ENCODE measurements at places on chromosomes 3 and 15.

- DNase-seq = no peak
Observed at GRCh38 chr3:132456136-132456535, 38.8 kb downstream of the DNAJC13 start.

DNA sequence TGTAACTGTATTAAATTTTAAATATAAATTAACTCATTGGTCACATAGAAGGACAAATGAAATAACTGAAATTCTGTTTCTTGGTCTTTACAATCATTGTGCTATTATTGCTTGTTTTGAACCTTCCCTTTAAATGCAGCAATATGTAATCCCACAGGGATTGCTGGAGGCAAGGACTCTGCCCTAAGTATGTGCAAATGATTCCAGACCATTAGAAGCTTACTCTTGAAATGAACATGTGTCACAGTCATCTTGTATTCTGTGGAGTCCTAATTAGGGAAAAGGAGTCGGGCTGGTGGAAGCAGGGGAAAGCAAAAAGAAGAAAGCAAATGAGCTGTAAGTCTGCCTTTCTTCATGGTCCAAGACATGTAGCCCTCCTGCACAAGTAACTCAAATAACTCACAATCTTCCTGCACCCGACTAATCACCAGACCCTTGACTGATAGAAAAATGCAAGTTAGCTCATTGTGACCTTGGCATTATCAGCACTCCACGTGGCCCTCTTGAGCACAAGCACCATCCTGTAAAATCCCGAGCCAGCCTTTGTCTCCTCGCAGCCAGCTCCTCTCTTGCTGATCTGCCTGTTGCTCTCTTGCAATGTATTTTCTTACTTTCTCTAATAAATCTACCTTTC, 2.3 kb upstream of the TMPRSS7 start:
- DNase-seq = no peak

DNA sequence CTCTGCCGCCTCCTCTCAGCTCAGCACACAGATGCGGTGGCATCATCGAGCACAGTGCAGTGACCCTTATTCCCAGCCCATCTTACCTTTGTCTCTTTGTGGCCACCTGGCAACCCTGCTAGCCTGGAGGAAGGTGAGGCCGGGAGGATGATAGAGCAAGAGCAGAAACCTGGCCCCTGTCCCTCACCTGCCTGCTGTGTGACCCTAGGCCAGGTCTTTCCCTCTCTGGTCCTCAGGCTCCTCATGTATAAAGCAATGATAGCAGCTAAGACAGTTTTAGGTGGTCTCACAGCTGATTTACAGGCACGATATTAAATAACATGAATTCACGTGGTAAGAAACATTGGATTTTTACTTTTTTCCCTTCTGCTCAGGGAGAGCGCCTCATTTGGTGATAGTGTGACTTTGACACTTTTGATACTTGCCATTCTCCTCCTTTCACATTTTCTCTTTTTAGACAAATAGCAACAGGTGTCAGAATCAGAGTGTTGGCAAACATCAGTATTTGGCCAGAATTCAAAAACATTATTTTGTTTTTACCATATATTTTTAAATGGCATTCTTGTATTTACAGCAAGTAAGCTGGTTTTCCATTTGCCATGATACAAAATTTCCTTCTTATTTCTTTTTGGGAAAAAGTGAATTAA, 29.5 kb upstream of the CTSH start:
- DNase-seq = no peak

DNA sequence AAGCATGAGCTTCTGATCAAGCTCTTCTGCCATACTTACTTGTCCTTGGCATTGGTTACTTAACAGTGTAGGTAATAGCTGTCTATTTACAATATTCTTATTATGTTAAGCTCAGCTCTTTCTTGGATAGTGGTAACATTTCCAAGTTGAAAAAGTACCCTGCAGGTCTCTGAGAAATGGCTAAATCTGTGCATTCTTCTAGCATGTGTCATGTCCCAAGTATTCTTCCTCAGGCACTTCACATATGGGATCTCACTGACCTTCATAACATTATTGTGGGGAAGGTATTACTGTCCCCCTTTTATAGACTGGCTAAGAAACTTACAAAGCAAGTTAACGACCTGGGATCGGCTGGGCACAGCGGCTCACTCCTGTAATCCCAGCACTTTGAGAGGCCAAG, 236.1 kb downstream of the RORA start:
- no peak for DNase-seq

DNA sequence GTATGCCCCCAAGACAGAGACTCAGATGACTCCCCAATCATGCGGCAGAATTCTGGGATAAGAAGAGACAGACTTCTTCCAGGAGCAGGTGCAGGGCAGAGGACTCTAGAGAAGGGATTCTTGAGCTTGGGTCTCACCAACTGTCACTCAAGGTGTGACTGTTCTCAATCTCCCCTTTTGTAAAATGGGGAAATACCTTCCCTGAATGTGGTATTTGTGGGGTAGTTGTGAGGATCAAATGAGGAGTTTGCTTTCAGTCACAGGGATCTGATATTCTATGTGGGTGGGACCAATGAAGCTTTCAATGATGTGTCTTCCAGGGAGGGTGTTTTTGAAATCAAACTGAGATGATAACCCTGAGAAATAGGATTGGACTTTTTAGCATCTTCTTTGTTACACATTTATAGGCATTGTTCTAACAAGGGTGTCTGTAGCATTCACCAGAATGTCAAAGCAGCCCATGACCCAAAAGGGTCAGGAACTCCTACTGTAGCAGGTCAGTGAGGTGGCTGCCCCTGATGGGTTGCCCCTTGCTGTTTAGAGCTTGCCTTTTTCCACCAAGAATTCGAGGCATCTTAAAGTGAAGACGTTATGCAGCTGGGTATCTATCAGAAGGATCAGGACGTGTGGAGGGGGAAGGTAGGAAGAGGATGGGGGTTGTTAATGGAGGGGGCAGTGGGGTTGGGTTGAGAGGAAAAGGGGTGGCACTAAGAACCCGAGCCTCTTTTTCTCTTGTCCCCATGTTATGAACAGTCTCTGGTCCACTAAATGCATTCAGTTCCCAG, 28.8 kb downstream of the UMPS start:
- DNase-seq = no peak

DNA sequence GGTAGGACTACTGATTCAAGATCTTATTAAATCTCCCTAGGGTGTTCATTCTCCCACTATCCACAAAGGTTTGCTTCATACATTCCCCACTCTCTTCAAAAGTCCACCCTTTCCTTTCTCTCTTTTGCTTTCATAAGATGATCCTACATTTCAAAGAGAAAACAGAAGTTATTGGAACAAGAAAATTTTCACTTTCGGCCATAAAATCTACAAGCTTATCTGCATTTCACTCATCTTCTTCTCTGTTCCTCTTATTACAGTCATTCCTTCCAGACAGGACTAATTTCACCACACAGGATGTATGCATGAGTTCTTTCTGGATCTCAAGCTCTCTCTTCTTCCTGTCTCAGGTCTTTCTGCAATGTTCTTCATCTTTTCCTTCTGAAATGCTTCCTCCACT, 238.7 kb downstream of the ISL2 start:
- no peak for DNase-seq

DNA sequence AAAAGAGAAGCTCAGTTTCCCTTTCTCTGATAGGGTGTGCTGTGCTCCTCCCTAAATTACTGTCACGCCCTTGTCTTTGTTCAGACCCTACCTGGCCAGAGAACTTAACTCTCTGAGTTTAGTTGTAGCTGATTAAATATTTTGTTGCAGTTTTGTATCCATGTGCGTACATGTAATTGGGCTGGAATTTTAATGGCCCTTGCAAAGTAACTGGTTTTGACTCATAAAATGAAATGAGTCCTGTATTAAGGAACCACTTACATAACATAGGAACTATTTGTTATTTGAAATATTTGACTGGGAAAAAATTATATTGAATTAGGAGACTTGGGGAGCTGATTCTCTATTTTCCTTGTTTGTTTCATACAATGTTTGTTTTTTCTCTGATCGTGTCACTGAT, 80.2 kb downstream of the LRRK1 start:
- DNase-seq = no peak

DNA sequence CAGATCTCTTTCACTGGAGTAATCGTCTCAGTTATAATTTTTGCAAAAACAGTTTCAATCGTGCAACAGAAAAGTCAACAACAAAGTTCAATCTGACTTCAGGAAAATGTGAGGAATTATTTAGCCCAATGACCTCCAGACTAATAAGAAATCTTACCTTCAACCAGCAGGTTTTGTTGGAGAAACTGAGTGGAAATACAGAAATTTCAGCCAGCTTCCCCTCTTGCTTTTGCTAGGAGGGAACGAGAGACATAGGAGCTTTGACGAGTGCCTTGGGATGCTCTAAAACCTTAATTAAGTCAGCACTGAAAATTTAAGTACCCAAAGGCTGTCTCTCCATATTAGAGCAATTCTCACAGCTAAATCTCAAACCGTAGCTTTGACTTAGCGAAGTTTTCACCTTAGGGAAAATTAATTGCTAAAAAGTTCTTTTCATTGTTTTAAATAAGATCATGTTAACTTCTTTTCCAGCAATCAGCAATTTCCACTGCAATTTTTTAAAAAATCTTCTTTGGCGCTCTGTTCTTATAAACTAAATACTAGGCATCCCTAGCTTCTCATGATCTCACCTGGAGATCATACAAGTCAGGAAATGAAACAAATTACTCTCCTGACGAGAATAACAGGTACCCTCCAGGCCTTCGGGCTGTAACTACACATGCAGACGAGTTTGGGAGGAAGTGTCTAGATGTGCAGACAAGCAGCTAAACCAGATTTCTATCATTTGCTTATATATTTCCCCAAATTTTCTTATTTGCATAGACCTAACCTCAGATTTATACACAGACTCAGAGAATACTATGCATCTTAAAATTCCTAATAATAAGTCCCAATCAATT, 250.2 kb downstream of the FAM43A start:
- DNase-seq = no peak

DNA sequence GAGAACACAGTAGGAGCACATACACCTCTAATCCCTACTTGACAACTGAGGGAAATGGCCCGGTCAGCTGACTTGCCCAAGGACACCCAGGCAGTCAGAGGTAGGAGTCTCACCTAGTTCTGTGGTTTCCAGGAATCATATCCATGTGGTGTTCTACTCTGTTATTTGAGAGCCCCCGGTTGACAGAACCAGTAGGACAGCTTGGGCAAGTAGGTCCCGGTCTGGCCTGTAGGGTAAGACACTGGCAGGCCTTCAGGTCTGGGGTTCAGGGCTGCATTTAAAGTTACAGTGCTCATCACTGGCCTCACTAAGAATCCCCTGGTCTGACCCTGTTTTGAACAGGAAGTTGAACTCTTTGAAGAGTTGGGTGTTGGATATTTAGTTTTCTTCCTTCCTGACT, 476.1 kb downstream of the SHQ1 start:
- no peak for DNase-seq

DNA sequence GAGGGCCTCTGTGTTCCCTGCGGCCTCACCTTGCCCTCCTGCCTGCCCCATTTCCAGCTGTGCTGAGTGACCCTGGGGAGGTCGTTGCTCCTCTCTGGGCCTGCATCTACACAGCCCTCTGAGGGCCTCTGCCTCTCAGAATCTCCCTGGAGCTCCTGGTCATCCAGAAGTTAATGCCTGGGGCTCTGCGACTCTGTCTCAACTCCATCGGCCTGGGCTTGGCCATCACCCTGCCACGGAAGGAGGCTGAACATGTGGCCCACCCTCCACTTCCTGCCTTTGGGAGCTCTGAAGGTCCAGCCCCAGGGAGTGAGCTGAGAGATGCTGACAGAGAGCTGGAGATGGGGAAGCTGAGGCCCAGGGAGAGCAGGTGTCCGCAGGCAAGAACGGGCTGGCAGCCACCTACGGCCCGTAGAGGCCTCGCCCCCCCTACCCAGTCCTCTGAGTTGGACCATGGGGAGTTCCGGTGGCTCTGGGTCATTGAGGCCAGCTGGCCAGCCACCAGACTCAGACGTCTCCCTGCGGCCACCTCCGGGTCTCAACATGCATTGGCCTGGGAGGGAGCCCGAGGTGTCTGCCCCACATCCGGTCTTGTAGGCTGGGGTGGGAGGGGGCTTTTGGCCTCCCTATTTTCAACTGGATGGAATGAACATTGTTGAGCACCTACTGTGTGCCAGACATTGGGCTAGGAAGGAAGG, 34.2 kb downstream of the GRIP2 start:
- no peak for DNase-seq

DNA sequence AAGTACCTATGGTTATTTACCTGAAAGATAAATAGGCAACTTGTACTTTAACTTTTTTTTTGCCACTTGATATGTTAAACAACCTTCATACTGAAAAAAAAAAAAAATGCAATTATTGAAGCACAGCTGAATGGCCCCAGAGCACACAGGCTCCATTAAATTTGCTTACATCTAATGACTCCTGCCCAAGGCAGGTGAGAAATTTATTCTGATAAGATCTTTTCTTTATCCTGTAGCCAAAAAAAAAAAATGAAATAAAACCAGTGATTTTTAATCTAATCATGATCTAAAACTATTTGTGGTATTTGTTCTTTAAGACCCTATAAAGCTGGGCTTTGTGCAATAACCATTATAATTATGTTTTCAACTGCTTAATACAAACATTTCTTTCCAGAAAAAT, 115.7 kb downstream of the DPH6 start:
- DNase-seq = no peak

DNA sequence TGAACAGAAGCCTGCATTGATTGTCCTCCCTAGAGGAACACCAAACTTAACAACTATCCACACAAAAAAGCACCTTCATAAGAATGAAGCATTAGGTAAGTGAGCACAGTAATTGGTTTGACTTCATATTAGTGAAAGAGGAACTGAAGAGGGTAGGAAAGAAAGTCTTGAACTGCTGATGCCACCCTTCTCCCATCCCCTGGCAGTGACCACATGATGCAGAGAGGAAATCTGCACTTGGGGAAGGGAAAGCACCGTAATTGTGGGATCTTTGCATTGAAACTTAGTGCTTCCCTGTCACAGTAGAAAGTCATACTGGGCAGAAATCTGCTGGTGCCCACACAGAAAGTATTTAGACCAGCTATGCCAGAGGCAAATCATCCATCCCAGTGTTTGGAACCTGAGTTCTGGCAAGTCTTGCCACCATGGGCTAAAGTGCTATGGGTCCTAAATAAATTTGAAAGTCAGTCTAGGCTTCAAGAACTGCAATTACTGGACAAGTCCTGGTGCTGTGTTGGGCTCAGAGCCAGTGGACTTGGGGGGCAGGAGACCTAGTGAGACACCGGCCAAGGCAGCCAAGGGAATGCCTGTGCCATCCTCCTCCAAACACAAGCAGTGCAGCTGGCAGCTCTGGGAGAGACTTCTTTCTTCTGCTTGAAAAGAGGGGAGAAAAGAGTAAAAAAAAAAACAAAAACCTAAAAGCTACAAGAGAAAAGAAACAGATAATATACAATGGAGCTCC, 63.6 kb downstream of the SLC15A2 start:
- no peak for DNase-seq

GRCh38 chr15:78637776-78638435, 3.1 kb downstream of the CHRNB4 start:
- no peak for DNase-seq

GRCh38 chr3:137294139-137294538, 336.4 kb downstream of the IL20RB start:
- no peak for DNase-seq

DNA sequence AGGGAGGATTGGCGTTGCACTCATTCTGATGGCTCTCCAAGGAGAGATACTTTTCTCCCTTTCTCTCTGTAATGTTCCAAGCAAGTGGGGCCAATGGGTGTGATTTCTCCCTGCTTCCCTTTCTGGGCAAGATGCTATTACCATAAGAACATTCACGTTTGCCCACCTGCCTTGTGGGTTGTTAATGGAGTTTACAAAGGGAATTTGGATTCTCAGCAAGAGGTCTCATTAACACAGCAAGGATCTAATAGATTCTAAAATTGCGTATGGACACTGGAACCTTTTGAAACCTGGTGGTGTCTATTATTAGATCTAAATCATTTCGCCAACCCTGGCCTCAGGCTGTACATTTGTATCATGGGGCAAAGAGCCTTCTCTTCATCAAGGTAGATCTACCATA, 74.1 kb downstream of the SLCO3A1 start:
- no peak for DNase-seq

All from effector CD8-positive, alpha-beta T cell (primary cell).